Calu3 (cell line): ENCODE measurements at places on chromosomes 4 and X. TPM values are rescaled to one million over a fixed set of nuclear protein-coding genes. Genes with fewer than 3 reads are reported as not detected.

- no peak for DNase-seq
Observed at GRCh38 chr4:168679819-168680218, 183.0 kb downstream of the PALLD start.

GRCh38 chrX:115400960-115401359, 111.4 kb downstream of the LUZP4 start:
- no peak for DNase-seq

- DNase-seq, result no peak
Observed at GRCh38 chr4:15242021-15242420, 185.8 kb upstream of the C1QTNF7 start.

GRCh38 chr4:127732623-127733328, 2.6 kb downstream of the SLC25A31 start:
- peak; percentile 2 for DNase-seq

GRCh38 chrX:32599156-32599555, 612.2 kb downstream of the DMD start:
- DNase-seq, result no peak

- DNase-seq, result no peak
Observed at GRCh38 chr4:98659106-98659592, 738 bp upstream of the TSPAN5 start.

DNA sequence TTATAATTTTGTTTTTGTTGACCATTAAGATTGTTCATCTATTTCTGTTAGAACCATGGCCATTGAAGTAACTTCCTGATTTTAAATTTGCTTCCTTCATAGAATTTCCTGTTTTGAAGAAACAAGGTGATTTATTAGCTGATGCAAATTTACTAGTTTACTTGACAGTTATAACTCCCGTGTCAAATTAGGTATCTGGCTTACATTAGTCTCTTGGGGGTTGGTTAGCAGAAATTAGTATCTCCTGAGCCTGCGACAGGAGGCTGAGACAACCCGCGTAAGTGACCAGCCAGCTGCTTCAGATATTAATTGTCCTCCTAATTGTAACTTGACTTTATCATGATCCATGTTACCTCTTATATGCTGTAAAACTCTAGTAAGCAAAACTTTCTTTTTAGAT, 154.3 kb downstream of the CFAP299 start:
- no peak for DNase-seq

DNA sequence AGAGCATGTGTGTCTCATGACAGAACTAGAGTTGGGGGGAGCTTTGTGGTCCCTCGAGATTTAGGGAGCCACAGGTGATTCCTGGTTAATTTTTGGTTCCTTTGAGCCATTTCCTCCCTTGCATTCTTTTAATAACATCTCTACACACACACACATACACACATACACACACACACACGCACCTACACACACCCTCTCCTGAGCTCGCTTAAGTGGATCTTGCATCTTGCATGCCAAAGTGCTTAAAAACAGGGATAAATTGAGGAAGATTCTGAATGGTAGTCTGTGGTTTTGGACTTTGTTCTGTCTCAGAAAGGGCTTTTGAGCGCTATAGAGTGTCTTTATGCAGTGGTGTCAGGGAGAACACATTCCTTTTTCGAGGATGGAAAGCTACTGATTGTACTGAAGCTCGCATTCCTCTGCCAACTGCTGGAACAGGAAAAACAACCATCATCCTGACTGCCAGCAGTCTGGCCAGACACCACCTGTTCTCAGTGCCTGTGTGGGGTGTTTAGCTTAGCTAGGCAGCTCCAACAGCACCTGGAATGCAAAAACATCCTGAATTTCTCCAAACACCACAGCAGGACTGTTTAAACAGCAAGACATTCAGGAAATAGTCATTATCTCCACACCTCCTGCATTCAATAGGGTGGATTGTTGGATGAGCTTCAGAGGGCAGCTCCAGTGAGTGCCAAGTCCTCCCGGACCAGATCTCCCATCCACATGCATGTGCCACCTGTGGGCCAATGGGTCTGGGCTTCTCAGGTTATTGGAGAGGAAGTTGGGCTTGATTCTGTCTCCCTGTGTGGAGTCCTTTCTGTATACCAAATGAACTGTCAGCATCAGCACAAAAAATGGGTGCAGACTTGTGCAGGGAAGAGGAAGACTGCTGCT, 21.9 kb upstream of the IGFBP7 start:
- peak; percentile 3 for DNase-seq

DNA sequence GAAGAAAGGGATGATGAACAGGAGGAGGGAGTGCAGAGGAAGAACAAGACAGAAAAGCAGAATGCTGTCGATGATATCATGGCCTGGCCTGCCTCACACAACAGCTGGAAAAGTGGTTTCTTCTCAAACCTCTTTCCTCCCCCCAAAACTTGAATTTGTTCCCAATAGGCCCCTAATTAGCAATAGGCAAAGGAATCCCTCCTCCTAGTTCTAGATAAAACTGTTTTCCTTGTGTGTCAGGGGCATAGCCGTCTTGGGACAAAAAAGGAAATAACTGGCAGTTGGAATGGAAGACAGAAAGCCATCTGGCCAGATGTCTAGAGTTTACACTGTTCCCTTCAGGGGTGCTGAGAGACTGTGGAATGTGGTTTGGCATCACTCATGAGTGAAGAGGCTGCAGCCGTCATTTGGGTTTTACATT, 177.8 kb upstream of the C1QTNF7 start:
- no peak for DNase-seq

GRCh38 chrX:106748377-106748776, 21.9 kb downstream of the RNF128 start:
- DNase-seq, result no peak

- no peak for DNase-seq
Observed at GRCh38 chr4:42327323-42327722, 70.0 kb upstream of the SHISA3 start.

- no peak for DNase-seq
Observed at GRCh38 chrX:72095370-72095769, 36.3 kb downstream of the RTL5 start.

- DNase-seq, result no peak
Observed at GRCh38 chrX:71622032-71622575, 3.8 kb upstream of the CXCR3 start.

- DNase-seq, result no peak
Observed at GRCh38 chr4:163878336-163879121, 384.0 kb downstream of the TMA16 start.

DNA sequence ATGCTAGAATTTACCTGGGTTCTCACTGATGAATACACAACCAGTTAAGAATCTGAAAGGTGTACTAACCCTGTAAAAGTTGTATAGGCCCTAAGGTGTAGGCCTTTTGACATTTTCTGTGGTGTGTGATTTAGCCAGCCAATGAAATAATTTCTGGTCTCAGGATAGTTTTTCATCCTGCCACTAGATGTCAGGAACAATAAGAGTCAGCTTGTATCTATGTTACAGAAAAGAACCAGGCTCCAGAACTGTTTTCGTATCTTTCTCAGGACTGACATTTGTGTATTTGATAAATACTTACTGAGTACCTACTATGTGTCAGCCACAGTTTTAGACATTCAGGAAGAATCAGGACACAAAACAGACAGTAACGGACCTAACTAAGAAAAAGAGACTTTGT, 673.6 kb upstream of the TENM3 start:
- no peak for DNase-seq

DNA sequence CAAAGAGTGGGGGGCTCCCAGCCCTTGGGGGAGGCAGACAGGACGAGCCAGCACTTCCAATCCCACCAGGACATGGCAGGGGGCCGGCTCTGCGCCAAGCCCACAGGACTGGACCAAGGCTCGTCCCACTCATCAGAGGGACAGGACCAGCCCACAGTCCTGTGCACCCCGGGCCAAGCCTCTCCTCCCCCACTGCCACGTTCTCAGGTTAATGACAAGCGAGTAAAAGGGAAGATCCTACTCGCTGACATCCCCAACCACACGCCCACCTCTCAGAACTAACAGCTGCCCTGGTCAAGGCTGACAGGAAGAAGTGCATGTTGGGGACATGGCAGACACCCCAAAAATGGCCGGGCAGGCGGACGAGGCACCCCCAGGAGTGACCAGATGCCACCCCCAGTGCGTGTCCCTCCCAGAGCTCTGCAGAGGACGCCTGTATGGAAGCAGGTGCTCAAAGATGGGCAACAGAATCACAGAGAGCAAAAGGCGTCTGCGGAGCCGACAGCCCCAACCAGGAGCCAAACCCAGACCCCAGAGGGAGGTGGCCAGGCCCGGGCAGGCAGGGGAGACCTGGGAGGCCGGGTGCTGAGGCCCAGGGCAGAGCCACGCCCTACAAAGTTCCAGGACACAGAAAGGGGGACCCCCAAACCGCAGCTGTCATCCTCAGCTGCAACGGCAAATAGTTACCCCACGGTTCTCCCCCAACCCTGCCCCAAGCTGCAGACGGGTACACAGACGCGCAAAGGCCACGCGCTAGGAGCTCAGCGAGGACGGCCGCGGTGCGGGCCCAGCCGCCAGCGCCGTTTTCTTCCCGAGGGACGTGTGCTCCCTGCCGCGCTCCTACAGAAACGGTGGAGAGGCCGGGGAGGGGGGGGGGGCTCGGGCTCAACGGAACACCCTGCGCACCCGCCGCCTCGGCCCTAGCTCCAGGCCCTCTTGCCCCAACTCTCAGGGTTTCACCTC, 1.7 kb downstream of the CTBP1 start:
- DNase-seq, result no peak

- DNase-seq, result no peak
Observed at GRCh38 chrX:45056428-45057145, 144.1 kb downstream of the DIPK2B start.

GRCh38 chr4:78627046-78627965, 75.7 kb downstream of the ANXA3 start:
- no peak for DNase-seq

GRCh38 chr4:137076908-137077307, 455.4 kb downstream of the PCDH18 start:
- DNase-seq, result no peak

GRCh38 chrX:48592971-48593370, 4.3 kb upstream of the WDR13 start:
- no peak for DNase-seq

DNA sequence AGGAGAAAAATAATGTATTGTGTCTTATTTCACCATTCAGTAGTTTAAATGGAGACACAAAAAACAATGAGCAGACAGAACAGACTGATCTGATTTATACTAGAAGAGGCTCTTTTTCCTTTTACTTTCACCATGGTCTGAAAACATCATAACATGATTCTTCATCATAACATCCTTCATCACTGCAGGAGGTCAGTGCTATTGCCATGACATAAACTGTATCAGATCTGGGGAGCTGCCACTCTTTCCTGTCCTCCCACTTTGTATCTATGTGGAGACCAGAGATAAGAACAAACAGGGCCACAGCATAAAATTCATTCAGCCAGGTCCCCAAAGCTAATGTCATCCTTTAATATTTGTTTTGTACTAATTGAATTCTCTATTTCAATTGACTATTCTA, 25.2 kb downstream of the SOD3 start:
- DNase-seq, result no peak

DNA sequence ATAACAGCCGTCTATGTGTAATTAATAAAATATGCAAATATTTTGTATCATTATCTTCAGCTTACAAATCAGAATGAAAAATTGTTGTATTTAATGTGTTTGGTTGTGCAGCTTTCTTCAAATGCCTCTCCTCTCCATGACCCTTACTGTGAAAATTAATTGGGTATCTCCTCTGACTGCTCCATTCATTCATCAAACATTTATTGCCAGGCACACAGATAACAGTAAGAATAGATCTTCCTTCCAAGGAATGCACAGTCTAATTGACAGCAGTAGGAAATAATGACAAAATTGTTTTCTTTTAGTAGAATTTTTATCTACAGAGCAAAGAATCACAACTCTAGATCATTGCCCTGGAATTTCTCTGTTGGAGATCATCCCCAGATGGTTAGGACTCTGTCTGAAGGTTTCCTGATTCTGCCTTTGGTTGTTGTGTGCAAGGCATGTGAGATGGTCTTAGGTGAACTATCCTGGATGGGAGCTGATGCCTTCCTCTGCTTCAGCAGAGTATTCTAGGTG, 395.0 kb upstream of the FAT1 start:
- DNase-seq, result no peak

- no peak for DNase-seq
Observed at GRCh38 chr4:53228036-53228435, 137.8 kb downstream of the SCFD2 start.

DNA sequence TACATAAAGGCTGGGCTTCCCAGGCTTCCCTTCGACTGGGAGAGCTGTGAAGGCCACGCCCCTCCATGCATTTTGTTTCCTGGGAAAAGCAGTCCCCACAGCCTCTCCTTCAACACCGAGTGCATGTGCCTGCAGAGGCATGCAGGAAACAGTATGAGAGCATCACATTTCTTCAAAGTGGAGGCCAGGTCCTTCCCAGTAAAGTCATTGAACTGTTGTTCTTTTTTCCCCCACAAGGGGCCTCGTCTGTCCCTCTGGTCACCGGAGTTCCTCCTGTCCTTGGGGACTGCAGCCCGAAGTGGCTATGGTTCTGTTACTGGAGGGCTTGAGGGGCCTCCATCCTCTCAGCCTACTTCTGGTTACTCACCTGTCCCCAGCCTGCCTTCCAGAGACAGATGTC, 56.0 kb downstream of the RAI2 start:
- DNase-seq, result no peak

DNA sequence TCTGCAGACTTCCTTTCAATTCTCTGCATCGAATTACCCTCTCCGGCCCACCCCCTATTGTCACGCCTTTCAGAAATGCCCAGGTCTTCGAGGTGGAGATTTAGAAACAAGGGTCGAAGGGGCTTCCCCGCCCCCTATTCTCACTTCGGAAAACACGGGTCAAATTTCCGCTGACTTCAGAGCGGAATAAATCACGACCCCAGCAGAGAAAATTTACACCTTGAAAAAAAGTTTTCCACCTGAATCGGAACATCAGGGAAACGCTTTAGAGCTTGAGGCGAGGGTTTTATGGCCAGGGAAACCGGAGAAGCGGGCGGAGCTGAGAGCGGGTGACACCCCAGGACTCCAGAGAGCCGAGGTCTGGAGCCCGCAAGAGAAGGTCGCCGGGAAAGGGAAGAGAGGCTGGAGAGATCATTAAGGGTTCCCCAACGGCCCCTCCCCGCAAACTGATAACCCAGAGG, 1.6 kb downstream of the SHISA3 start:
- DNase-seq, result no peak

- no peak for DNase-seq
Observed at GRCh38 chrX:24117258-24117657, 32.3 kb upstream of the ZFX start.

Gene NUP62CL
- total RNA-seq, result 14.6 and 18.0 TPM in 2 replicates

Gene SSX2
- total RNA-seq, result not detected in 2 replicates

Gene STOX2
- 7.1 and 10.0 TPM in 2 replicates for total RNA-seq

Gene CACNA1F
- not detected in 2 replicates for total RNA-seq

Gene RASSF6
- total RNA-seq, result 12.5 and 12.8 TPM in 2 replicates

Gene SMIM14
- total RNA-seq, result 19.5 and 22.2 TPM in 2 replicates

Gene CLGN
- 2.1 and 2.9 TPM in 2 replicates for total RNA-seq

Gene FAM53A
- total RNA-seq, result 5.3 and 7.3 TPM in 2 replicates

Gene TMEM271
- not detected in 2 replicates for total RNA-seq
